ENCODE measurements at places on chromosomes 4 and X. TPM values are rescaled to one million over a fixed set of nuclear protein-coding genes. Genes with fewer than 3 reads are reported as not detected.

- no peak for DNase-seq
Measured at GRCh38 chr4:6499238-6499600, 26.8 kb upstream of the PPP2R2C start.

- DNase-seq = no peak
Measured at GRCh38 chrX:152927858-152928760, 30.2 kb downstream of the ZNF185 start.

DNA sequence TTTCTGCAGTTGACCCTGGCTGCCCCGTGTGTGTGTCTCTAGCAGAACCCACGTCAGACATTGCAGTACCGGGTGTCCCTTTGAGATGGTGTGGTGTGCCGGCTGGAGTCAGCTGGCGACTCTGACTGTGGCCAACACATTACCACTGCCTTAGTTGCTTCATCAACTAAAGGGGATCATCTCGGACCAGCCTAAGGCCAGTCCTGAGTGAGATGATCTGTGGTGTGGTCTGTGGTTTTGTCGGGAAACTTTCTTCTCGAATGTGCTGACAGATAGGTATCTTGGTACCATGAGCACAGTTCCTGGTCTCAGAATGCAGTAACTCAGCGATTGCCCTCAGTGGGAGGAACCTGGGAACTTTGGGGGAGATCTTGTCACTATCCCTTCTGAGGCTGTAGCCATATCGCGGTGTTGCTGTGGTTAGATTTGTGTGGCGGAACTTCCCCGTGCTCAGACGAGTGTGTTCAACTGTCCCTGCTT, 15.8 kb downstream of the TBC1D14 start:
- DNase-seq = peak; percentile 73

DNA sequence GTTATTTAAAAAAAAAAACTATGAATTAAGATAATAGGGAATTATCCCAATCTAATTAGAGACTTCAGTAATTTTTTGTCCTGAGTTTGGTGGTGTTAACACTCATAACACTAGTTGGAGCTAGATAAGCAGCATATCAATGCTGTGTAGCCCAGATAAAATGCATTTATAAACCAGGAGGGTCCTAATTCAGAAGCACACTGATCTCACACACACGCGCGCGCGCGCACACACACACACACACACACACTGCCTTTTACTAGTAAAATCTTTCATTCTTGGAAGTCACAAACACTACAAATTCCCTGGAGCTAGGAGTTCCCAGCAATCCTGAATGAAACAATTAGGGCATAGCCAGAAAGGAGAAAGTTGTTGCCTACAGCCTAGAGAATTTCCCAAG, 3.2 kb downstream of the UNC5C start:
- no peak for DNase-seq

Gene FAAH2
- total RNA-seq = 14.2 TPM

Gene ARHGAP24
- not detected for total RNA-seq

Gene BRS3
- total RNA-seq = not detected

Gene GPR143
- total RNA-seq = not detected

Gene FHL1
- 22.9 TPM for total RNA-seq

Gene CXCR3
- 6.8 TPM for total RNA-seq

All from activated naive CD4-positive, alpha-beta T cell treated with anti-CD3 and anti-CD28 coated beads, Interleukin-2, amount 50 U/mL, for 72 hours (primary cell).